Kidney (tissue), 22 donors: ENCODE measurements at places on chromosomes 3 and 15.

DNA sequence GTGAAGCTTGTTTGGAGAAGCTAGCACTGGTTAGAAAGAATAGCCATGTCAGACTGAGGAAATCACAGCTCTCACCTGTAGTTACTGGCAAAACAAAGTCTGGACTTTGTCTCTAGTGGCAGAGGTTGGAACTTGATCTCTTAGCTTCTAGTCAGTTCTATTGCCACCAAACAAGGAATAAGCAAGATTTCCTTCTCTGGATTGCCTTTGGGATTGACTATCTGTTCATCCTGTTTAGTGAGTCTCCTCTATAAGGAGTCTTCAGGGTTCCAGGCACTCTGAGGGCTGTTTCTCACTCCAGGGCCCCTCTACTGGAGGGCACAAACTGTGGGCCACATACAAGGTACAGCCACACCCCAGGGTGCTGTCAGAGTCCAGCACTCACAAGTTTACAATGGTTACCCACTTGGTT, 426.6 kb upstream of the THBS1 start:
- no peak for DNase-seq

DNA sequence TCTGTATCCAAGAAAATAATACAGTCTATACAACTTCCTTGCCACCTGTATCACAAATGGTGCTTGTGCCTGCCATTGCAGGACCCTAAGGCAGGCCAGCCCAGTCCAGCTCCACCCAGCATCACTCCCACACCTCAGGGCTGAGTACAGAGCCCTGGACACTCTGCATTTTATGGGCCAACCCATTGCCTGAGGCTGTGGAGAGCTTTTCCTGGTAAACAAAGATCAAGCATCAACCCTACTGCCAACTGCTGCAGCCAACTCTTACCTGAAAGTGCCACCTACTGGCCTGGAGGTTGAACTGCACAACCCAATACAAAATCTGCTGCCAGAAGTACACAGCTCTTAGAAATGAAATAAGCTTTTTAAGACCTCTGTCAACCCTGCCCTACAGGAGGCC, 1082.2 kb downstream of the NAALADL2 start:
- no peak for DNase-seq

DNA sequence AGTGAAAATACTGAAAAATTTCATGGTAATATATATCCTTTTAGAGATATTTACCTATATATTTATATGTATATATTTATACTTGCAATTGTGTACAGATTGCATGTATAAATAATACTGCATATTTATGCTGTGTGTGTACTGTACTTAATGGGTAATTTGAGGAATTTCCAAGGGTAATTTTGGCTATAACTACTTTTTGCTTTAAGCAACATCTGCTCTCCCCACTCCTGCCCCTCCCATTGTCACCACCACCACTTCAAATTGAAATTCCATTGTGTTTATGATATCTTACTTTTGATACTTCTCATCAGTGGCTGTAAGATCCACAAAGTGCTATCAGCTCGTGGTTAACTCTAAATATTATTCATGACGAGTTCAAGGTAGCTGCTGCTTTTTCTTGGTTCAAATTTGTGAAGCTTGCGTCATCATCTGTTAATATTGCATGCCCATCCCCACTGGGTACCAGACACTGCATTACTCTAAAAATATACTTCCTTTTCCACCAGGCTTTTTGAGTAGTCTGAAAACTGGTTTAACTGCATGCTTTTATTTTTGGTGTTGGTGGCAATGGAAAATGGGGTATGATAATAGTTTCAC, 91.7 kb upstream of the MITF start:
- DNase-seq = no peak

GRCh38 chr3:170734735-170735065, 135.3 kb downstream of the RPL22L1 start:
- no peak for DNase-seq

GRCh38 chr15:99123713-99124451, 19.0 kb downstream of the SYNM start:
- peak; percentile 95 for DNase-seq

DNA sequence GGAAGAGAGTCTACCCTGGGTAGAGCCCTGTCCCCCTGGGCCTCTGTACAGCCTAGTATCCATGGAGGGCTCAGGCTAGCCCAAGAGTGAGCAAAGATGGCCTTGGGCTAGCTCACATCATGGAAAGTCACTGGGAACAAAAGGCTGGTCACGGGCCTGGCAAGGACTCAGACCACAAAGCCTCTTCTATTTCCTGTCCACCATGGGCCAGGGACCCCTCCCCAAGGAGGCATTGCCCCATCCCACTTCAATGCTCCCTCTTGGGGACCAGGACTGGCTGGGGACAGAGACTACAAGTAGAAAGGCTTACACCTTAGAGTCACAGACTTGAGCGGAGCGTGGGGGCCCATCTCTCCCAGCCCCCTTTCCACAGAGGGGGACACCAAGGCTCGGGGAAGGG, 16.9 kb downstream of the DUSP7 start:
- no peak for DNase-seq

GRCh38 chr15:65101891-65102708, 12.9 kb downstream of the UBAP1L start:
- no peak for DNase-seq

DNA sequence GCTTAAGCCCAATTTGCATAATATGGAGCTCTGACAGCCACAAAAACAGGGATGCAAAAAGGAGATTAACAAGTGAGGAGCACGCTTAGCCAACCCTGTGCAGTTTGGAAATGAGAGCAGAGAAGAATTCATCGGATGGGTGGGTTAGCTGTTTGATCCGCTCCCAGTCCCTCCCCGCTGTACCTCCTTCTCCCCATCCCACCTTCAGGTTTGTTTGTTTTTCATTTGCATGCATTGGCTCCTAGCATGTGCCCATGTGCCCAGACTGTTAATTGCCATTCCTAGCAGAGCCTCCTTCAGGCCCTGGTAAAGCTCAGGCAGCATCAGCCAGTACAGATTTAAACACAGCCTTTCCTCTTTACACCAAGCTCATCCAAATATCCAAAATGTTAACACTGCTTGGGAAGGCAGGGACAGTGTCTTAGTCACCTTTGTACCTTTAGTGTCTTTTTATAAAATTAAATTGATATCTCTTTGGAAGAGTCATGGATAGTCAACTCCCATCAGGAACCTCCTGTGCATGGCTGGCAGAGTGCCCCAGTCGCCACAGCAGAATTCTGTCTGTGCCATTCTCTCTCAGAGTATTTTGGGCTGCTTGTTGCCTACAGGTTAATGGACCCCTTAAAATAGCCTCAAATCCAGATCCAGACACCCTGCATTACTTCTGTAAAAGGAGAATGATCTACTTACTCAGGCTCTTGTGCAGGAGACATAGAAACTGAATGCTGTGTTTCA, 244.2 kb downstream of the LSAMP start:
- DNase-seq = peak; percentile 29

- DNase-seq = peak; percentile 36
Observed at GRCh38 chr3:127689266-127689860, 16.6 kb downstream of the ABTB1 start.

- no peak for DNase-seq
Observed at GRCh38 chr3:132135628-132136333, 101.0 kb upstream of the CPNE4 start.

GRCh38 chr15:62275831-62276230, 110.7 kb upstream of the C2CD4B start:
- no peak for DNase-seq

DNA sequence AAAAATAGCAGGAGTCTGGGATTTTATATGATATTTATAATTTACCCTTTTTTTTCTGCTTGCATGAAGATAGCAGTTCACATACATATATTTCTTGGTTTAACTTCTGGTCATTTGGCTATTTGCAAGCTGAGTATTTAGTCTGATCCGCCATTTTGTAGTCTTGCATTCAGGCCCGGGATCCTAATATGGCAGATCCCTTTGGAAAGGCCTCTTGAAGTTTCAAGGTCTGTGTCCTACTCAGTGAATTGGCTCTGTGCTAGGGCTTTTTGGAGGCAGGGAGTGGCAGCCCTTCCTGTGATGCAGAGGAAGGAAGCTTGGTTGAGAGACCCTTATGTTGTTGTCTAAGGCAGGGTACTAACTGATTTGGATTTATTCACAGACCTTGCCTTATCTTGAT, 2.9 kb downstream of the SNRPN start:
- no peak for DNase-seq

DNA sequence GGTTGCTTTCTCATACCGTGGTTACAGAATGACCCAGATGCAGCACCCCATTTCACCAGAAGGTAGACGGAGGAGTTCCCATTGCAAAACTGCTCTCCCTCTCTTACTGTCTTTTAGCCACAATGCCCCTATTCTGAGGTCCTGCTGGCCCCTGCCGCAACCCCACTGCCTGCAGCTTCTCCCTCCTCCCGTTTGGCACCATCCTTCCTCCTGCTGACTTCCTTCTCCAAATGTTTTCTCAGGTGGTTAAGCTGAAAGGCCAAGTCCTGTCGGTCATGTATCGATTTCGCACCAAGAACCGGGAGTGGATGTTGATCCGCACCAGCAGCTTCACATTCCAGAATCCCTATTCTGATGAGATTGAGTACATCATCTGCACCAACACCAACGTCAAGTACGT, 132.3 kb upstream of the ABHD17C start:
- DNase-seq = no peak

DNA sequence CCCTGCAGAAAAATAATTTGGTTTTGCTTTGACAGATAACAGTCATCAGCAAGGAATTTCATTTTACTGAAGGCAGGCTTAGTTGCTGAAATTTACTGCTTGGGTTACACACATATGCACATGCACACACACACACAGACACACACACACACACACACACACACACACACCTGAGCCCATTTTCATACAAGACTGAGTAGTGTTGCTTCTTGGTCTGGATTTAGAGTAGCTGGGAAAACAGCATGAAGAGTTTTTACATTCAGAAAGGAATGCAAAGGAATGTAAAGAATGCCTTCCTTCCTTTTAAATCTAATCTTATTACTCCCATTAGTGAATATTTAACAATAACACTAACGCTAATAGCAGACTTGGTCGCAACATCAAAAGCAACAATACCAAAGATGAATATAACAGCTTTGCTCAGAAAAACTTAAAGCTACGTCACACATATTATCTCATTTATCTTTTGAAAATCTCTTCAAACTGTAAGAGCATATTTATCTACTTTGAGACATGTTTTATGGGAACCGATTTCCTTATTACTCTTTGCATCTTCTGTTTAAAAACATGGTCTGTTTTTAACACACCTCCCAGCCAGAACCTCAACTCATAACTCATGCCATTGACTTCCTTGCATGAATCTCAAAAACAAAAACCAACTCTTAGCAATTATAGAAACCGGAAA, 32.5 kb downstream of the RFTN1 start:
- no peak for DNase-seq

- DNase-seq = no peak
Observed at GRCh38 chr15:28948036-28948435, 62.3 kb downstream of the APBA2 start.

DNA sequence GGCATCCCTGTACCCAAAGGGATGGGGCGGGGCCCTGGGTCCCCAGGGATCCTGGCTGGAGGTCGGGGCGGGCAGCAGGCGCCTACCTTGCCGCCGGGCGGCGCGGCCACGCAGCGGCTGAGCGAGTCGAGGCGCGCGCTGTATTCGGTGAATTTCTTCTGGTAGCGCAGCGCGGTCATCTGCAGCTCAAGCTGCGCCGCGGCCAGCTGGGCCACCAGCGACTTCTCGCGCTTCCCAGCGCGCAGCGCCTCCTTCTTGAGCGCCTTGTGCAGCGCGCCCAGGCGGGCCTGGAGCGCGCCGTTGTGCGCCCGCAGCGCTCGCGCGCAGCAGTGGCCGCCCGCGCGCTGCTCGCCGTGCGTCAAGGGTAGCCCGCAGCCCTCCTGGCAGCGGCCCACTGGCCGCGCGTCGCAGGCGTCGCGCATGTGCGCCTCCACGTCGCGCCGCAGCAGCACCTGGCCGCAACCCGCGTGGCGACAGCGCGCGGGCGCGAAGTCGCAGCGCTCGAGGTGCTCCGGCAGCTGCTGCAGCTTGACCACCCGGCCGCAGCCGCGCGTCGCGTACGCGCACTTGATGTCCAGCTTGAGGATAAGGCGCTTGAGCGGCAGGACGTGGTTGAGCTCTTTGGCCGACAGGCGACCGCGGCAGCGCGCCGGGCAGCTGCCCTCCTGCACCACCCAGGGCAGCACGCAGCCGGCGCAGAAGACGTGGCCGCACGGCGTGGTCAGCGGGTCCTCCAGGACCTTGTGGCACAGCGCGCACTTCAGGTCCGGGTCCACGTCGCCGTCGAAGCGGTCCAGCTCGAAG, 522 bp downstream of the PDZRN3 start:
- peak; percentile 83 for DNase-seq

DNA sequence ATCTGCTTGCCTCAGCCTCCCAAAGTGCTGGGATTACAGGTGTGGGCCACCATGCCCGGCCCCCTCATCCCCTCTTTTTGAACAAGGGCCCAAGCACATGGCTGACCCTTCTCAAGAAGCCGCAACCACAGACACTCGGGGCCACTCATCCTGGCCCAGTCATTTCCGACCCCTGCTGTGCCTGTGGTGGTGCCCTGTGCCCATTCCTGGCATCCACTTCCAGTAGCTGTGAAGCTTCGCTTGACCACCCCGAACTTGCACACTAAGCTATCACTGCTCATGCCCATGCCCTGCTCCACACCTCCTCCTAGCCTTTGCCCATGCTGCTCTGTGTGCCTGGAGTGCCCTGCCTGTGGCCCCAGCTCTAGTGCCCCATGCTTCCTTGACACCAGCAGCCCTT, 8.3 kb downstream of the TMEM44 start:
- DNase-seq = no peak

GRCh38 chr3:1591327-1592028, 498.7 kb downstream of the CNTN6 start:
- DNase-seq = no peak

GRCh38 chr3:8914491-8914890, 48.8 kb downstream of the RAD18 start:
- DNase-seq = no peak

GRCh38 chr3:72997421-72997961, 880 bp downstream of the PPP4R2 start:
- DNase-seq = no peak

DNA sequence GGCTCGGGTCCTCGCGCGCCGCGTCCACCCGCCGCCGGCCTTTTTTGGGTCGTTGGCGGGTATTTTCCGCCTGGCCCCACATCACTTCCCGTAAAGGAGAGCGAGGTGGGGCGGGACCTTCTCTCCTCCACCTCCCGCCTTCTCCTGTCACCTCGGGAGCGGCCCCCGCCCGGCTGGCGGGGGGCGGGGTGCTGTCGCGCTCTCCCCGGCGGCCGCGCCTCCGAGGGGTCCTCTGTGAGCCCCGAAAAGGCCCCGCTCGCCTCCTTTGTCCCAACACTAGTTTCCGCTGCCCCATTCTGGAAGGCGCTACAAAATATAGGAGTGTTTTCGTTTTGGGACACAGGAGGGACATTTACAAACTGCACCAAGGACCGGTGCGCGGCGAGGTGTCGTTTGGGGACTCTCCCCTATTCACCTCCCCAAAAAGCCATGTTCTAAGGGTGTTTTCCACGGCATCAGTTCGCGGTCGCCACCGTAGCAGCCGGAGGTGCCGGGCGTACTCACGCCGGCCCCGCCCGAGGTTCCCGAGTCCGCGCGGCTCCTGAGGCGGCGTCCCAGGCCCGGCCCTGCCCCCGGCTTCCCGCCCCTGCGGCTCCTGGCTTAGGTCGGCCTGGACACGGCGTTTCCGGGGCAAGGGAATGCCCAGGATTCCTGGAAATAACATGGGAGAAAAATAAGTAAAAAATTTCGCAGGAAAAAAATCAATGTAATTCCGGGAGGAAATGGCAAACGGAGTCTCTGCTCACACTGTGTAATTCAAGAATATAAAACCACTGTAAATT, at the start of gene RAB27A:
Gene RAB27A (minus strand): TSS at position 68 of the 782 bp plus-strand sequence. CDS start 54,879 bp downstream, outside the sequence.
- DNase-seq = peak; percentile 90
